ENCODE measurements at places on chromosomes 12 and 14.
A peak's percentile ranks its signal among the peaks of the same experiment; 100 is the strongest.

DNA sequence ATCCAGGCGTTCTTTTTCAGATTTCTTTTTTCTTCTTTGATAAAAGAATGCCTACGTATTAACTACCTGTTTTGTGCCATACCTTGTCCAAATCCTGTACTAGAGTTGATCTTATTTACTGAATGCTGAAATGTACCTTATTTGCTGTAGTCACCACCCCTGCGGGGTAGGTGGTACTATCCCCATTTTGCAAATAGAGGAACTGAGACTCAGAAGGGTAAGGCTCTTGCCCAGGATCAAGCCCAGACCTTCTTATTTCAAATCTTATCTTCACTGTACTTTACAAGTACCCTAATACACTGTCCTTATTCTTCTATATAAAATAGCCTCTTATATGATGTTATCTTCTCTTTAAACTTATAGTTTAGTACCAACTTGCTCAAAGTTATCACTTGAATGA is 206.5 kb downstream of the SLC41A2 start:
- no peak for DNase-seq

DNA sequence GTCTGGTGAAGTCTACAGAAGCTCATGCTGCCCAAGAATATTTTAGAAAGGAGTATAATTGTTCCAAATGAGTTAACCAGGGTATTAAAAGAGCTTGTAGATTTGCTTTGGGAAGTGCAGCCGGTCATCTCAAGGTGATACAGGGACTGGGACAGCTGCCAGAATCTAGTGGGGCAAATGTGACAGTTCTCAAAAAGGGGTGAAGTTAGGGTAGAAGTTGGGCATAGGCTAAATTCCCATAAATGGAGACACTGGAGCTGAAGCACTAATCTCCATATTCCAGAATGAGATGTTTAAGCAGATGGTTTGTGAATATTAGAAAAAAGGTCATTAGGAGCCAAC is 94.7 kb downstream of the ANO6 start:
- DNase-seq, result no peak

DNA sequence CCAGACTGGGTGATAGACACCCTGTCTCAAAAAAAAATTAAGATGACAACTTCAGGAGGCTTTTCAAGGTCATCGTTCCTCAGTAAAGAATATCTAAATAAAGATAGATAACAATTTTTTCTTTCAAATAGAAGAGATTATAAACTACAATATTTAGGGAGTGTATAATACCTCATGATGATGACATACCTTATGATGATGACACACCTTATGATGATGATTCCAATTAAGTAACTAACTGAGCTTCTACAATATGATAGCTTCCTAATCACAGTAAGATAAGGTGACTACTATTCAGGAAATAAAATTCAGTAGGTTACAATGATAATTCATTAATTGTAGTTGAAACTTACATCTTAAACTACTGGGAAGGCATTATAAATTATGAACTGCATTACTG is 40.4 kb downstream of the KITLG start:
- no peak for DNase-seq

- no peak for DNase-seq
Observed at GRCh38 chr12:95337146-95337545, 119.5 kb downstream of the VEZT start.

DNA sequence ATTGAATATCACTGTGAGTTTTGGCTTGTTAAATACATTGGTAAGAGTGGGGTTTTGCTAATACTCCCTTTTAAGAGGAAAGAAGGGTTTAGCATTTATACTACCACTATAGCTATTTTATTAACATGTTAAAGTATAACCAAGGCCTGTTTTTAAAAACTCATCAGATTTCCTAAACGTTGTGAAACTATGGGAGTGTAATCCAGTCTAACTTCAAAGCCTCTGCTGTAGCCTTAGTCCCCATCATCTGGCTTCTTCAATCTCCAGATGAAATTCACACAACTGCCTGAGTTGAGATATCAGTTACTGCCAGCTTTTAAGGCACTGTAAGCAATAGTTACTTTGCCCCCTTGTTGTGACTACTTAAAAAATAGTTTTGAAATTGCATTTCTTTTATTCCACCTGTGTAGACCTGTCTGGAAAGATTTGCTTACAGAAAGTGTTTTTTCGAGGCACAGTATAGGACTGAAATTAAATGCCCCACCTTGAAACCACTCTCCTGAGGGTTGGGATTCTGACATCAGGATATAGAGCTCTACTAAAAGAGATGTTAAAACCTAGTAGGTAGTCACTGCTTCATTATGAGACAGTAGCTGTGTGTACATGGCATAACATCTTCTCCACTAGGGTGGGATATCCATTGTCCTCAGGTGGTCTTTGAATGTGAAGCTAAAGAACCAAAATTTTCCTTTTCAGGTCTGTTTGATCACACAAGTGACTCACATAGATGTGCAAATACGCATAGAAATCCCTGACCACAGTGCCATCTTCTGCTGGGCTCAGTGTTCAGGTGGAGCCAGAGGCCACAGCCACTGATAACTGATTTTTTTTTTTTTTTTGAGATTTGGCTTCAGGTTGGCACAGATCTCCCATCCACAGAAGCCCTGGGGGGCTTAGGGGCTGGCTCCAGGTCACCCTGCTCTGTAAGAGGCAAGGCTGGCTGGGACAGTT is 125.5 kb downstream of the DAAM1 start:
- DNase-seq, result no peak

GRCh38 chr12:110550981-110551380 is 32.1 kb downstream of the PPTC7 start:
- DNase-seq, result no peak

DNA sequence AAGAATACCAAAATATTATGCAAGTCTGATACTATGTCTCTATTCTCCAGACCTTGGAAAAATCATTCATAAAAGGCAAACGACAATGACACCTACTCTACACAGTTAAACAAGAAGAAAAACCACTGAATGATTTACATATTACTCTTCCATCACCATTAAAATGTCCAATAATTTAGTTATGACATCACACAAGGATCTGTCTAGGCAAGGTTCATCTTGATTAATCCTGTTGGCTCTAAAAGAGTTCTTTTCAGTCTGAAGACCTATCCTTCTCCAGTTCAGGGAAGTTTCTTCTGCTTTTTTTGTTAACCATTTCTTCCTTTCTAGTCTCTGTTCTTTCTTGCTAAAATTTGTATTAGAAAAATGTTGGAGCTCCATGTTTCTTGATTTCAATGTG is 64.0 kb downstream of the OSBPL8 start:
- DNase-seq, result no peak

GRCh38 chr14:75979071-75979571 is 2.7 kb downstream of the TGFB3 start:
- DNase-seq, result peak; percentile 69

GRCh38 chr14:105080161-105080560 is 14.9 kb upstream of the GPR132 start:
- DNase-seq, result no peak

- no peak for DNase-seq
Observed at GRCh38 chr12:78208092-78208491, 377.4 kb downstream of the NAV3 start.

DNA sequence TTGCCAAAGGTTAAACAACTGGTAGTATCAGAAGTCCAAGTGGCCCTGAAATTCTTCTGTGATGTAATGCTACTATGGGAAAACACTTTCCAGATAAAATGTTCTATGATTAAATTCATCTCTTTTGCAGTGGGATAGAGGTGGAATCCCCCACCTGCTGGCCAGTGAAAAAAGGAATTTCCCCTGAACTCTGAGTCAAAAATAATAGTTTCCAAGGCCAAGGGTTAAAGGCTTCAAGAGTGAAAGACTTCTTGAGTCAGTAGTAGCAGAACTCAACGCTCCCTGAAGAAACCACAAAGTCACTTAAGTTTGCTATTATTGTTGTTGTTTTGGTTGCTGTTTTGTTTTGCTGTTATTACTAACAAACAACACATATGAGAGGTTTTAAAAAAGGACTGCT is 330.8 kb downstream of the SOX5 start:
- DNase-seq, result no peak

DNA sequence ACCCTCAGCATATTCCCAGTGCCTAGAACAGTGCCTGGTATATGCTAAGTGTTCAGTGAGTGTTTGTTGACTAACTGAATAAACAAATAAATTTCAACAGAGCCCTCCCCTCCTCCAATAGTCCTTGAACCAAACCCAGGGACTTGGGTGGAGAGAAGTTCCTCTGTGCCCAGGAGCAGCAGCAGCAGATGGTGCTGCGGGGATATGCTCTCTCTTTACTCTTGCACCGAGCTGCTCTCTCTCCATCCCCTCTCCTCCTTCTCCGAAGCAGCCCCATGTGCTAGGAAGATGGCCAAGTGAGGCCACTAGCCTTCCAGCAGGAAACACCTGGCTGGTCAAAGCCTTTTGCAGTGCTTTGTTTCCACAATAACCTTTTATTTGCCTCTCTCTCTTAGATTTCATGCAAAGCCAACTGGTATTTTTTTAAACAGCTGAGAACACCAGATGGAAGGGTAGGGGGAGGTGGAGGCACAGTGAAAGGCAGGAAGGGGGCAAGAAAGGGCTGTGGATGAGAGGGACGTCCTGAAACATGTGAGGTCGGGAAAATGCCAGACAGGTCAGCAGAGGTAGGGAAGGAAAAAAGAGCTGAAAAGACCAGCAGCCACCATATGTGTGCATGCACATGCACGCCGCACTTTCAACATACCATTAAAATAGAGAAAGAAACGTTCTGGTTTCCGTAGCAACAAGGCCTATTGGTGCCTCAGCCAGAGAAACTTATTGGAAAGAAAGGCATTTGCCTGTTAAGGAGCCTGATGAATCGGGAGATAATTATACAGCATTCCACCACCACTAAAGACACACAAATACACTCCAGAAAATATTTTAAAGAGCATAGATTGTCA is 78.9 kb downstream of the EMP1 start:
- no peak for DNase-seq

DNA sequence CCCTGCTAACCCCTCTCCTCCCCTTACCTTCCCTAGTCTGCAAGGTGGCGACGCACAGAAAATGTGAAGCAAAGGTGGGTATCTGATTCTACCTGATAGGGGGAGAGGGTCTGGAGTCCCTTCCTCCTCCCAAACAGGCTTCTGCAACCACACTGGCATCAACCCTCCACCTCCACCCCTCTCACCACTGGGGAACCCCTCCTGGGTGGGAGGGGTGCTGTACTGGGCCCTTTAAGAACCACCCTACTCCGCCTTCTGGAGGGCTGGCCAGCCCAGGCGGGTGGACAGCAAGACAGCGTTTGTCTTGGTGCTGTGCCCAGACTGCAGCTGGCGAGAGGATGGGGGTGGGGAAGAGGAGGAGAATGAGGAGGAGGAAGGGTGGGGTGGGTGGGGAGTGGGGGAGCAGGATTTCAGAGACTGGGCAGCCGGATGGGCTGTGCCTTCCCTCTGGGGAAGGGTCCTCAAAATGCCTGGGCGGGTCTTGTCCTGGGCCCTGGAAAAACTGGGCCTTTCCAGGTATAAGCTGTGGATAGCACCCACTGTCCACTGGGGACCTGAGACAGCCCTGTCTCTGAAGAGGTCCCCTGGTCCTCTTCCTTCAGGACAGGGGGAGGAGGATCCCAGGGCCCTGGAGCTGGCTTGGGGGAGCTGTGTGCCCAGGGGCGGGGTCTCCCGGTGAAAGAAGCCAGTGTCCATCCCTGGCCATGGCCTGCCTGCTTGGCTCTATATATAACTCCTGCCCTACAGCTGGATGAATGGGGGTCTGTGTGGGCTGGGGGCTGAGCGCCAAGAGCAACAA is 2.8 kb downstream of the TNS2 start:
- no peak for DNase-seq

DNA sequence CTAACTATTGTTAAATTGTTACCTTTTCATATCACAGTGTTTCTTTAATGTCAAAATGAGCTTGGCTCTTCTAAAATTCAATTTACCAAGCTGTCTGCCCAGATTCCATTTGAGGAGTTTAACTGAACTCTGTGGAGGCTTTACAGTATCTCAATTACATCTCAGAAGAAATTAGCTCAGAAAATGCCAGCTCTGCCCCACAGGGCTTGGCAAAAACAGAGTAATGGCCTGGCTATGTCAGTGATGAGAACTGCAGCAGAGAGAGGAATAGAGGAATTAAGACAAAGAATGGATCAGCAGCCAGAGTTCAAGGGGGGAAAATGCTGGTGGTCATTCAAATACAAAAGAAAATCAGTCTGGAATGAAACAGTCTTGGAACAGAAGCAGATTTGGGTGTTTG is 15.8 kb upstream of the TMTC1 start:
- no peak for DNase-seq

DNA sequence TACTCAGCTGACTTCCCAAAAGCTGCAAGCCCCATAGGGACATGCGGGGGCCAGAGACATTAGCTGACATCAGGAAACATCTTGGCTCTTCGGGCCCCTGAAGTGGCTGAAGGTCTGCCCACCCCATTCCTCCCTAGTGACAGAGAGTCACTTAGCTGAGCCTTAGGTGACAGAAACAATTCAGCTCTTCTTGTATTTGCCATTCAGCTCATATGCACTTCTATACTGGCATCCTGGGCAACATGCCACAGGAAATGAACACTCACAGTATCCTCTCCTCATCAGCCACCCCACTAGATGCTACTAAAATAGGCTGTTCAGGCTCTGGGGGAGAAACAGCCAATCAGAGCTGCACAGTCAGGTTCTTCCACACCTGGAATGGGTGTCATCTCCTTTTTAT is 3.4 kb downstream of the DCTN2 start:
- no peak for DNase-seq

- DNase-seq, result no peak
Observed at GRCh38 chr14:38593476-38593875, 337.6 kb upstream of the CLEC14A start.

DNA sequence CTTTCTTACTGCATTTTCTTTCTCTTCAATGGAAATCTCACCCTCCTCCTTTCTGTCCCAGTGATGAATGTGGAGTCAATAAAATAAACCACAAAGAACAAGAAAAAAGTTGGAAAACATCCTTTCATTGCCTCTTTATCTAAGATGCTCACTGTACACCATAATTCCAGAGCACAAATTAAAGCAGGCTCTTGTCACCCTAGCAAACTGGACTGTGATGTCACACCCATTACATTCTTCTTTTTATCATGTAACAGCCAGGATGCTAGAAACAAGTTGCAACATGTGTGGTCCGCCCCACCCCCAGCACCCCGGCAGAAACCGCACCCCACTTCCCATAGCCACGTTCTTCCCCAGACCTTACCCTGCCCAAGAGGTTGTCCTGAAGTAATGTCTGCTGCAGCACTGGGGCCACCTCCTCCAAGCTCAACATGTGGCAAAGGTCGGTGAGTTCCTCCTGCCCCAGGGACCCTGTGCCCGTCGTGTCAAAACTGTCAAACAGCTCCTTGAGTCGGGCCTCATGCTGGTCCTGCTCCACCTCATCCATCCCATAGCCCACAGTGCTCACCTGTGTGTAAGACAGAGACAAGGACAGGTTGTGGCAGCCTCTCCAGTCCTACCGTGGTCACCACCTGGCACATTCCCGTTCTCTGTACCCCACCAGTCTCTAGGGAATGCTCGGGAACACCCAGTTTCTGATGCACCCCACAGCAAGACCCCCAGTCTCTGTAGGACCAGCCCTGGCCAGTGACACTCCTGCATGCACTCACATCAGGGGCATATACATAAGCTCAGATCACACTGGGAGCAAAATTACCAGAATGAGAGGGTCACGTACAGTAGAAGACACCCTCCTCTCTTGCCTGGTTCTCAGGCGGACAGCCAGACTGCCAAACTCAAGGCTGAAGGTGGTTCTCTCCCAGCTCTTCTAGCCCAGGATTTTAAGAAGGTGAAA is 9.2 kb downstream of the NIN start:
- peak; percentile 39 for DNase-seq

GRCh38 chr14:96187216-96188031 is 17.2 kb upstream of the BDKRB2 start:
- DNase-seq, result no peak

Data from GM13976 (cell line).